ENCODE measurements at places on chromosomes 16 and 17.

DNA sequence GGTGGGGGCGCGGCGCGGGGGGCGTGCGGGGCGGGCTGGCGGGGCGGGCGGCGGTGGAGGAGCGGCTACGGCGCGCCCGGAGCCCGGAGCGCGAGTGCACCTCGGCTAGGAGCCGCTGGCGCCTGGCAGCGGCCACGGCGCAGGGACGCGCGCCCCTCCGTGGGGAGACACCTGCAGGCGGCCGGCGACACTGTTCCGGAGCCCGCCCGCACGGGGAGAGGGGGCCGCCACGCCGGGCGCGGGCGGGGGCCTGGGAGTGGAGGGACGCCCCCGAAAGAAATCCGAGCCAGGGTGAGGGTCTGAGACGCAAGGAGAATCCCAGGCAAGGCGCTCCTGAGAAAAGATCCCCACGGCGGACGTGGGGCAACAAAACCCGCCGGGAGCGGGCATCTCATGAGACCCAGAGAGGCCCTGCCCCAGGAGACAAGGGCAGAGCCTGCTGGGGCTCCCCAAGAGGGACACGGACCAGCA lies at the start of gene GSG1L:
Gene GSG1L (minus strand): TSS at position 124 of the 471 bp plus-strand sequence. CDS start 290 bp downstream, outside the sequence.
- no peak for DNase-seq

GRCh38 chr17:17285951-17286350 lies 4.9 kb upstream of the COPS3 start:
- no peak for DNase-seq

- DNase-seq: no peak
These were observed 41.0 kb upstream of the KSR1 start for GRCh38 chr17:27415120-27415795.

DNA sequence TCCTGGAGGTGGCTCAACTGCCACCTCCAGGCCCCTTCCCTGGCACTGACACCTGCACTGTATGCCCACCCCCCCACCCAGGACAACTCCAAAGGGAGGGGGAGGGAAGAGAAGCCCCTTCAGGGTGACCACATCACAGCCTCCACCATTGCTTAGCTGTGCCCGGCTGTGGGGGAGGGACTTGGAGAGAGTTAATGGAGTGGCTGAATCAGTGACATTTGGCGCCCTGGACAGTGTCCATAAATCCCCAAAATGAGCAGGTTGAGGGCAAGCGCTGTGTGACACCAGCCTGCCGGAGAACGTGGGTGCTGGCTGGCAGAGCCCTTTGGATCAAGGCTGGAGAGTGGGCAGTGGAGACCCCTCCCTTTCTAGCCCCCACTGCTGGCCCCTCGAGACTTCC lies 883 bp downstream of the USH1G start:
- no peak for DNase-seq

DNA sequence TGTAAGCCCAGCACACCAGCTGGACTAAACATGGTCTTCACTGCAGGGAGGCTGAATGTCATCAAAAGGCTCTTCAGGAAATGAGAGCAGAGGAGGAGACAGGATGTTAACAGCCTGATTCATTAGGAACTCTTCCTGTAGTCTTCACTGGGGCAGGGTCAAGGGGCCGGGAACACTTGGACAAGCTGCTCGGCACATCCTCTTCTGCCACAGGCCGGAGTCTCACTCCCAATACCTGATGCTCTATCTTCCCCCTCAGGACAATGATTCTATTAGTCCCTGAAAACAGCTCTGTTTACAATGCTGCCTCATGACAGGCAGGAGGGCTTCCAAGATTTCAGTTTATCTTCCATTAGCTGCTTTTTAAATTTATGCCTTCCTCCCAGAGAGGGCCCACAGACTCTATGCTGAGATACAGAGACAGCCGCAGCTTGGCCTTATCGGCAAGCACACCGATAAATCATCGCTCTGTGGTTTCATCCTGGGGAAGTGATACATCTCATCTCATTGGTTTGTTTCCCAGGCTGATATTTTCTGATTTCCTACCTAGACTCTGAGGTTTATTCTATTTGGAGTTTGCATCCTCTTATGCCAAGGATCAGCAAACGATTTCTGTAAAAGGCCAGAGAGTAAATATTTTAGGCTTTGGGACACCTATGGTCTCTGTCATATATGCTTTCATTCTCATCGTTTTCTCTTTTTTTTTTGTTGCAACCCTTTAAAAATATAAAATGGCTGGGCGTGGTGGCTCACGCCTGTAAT lies 214.0 kb upstream of the ASIC2 start:
- no peak for DNase-seq

Measured in activated naive CD8-positive, alpha-beta T cell treated with anti-CD3 and anti-CD28 coated beads, Interleukin-2, amount 50 U/mL, for 16 hours (primary cell).